ENCODE measurements at places on chromosomes 4 and X. TPM values are rescaled to one million over a fixed set of nuclear protein-coding genes. Genes with fewer than 3 reads are reported as not detected.

The DCAF4L1 gene
- polyA plus RNA-seq, result 0.06 TPM

The SSX3 gene
- not detected for polyA plus RNA-seq

The SPANXD gene
- polyA plus RNA-seq, result not detected

The SOWAHB gene
- 0.15 TPM for polyA plus RNA-seq

The SGMS2 gene
- polyA plus RNA-seq, result 0.85 TPM

The MAP9 gene
- 2.4 TPM for polyA plus RNA-seq

The BMPR1B gene
- polyA plus RNA-seq, result 0.13 TPM

- no peaks in the 10 kb centered on the region for H3K4me1 ChIP-seq
- no peaks in the 10 kb centered on the region for H3K36me3 ChIP-seq
- H3K27me3 ChIP-seq, result no peaks in the 10 kb centered on the region
Observed at GRCh38 chr4:8747467-8748235, 124.0 kb downstream of the HMX1 start.

DNA sequence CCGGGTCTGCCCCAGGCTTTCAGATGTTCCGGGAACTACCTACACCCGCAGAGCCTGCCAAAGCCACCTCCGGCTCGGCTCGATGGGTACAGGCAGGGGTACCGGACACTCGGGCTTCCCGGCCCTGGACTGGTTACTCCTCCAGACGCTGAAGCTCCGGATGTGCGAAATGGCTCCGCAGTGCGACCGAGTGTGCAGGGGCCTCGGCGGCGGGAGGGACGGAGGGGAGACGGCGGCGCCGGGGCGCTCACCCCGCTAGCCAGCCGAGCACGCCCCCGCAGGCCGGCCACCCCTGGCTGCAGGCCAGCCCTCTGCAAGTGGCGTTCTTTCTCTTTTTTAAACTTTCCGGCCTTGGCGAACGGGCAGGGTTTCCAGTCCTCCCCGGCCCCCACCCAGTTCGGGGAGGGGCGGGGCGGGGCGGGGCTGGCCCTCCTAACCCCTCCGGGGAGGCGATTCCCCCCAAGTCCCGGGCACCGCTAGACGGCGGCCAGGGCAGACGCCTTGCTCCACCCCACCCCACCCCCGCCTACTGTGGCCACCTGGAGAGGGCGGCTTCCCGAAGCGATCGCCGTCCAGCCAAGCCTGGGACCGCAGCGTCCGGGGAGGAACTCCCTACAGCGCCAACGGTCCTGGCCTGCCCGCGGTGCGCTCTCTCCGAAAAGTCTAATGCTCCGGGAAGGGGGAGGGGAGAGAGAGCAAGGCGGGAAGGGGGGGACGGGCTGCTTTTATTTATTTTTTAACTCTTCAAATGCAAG, 7.5 kb downstream of the BCOR start:
- DNase-seq, result no peak
- H3K4me3 ChIP-seq, result peak overlapping the region; percentile 67
- H3K27me3 ChIP-seq, result peaks cover 24% of the 10 kb centered on the region
- no peaks in the 10 kb centered on the region for H3K36me3 ChIP-seq
- no peak overlapping the region for H3K27ac ChIP-seq

GRCh38 chrX:40005292-40006011, 92.3 kb downstream of the BCOR start:
- peak overlapping the region; percentile 45 for H3K4me3 ChIP-seq
- H3K4me1 ChIP-seq, result peaks cover 5% of the 10 kb centered on the region
- peaks cover 31% of the 10 kb centered on the region for H3K27me3 ChIP-seq
- H3K36me3 ChIP-seq, result no peaks in the 10 kb centered on the region

DNA sequence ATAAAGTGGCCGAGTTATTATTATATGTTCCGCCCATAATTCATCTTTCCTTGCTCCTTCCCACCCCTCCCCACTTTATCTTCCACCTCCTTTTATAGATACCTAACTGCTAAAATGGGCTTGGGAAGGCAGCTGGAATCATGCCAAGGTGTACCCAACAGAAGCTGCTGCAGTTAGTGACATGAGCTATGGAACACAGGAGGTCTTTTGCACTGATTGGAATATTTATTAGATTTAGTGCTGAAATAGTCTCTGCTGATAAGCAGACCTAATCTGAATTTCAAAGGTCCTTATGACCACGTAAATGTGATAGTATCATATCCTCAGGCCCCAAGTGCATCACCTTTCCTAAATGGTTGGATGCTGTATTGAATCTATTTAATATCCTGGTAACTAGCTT, 64.9 kb downstream of the HMGB2 start:
- H3K36me3 ChIP-seq, result peaks cover 7% of the 10 kb centered on the region
- H3K27ac ChIP-seq, result no peak overlapping the region
- no peaks in the 10 kb centered on the region for H3K4me1 ChIP-seq
- DNase-seq, result no peak
- no peak overlapping the region for H3K4me3 ChIP-seq

- DNase-seq, result no peak
- H3K36me3 ChIP-seq, result no peaks in the 10 kb centered on the region
- H3K4me3 ChIP-seq, result no peak overlapping the region
- H3K27me3 ChIP-seq, result no peaks in the 10 kb centered on the region
- H3K4me1 ChIP-seq, result peaks cover 13% of the 10 kb centered on the region
- no peak overlapping the region for H3K27ac ChIP-seq
Observed at GRCh38 chr4:54017974-54018373, 46.4 kb downstream of the CHIC2 start.

GRCh38 chr4:86092684-86093083, 267.2 kb downstream of the MAPK10 start:
- H3K4me1 ChIP-seq, result peaks cover 3% of the 10 kb centered on the region
- H3K27ac ChIP-seq, result no peak overlapping the region
- no peaks in the 10 kb centered on the region for H3K36me3 ChIP-seq

GRCh38 chrX:122500556-122500955, 683.5 kb upstream of the GRIA3 start:
- no peak overlapping the region for H3K4me3 ChIP-seq
- H3K36me3 ChIP-seq, result no peaks in the 10 kb centered on the region
- no peak overlapping the region for H3K27ac ChIP-seq
- DNase-seq, result no peak

DNA sequence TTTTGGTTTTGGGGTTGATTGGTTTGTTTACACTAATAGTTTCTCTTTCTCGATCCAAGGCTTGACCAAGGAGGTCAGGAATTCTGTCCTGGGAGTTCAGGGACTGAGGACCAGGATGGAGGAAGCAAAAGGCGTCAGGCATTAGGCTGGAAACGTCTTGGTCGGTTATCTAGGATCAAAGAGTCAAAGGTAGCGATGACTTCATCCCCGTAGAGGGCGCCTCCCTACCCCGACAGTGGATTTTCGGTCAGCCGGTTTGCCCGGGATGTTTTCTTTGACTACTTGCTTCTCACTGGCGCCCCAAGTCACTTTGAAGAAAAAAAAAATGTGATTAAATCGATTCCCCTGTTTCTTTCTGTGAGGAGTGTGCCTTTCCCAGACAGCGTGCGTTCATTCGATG, 980 bp upstream of the FHDC1 start:
- no peak overlapping the region for H3K27ac ChIP-seq
- H3K4me3 ChIP-seq, result peak overlapping the region; percentile 84
- no peak for DNase-seq
- peaks cover 11% of the 10 kb centered on the region for H3K4me1 ChIP-seq
- H3K36me3 ChIP-seq, result no peaks in the 10 kb centered on the region

DNA sequence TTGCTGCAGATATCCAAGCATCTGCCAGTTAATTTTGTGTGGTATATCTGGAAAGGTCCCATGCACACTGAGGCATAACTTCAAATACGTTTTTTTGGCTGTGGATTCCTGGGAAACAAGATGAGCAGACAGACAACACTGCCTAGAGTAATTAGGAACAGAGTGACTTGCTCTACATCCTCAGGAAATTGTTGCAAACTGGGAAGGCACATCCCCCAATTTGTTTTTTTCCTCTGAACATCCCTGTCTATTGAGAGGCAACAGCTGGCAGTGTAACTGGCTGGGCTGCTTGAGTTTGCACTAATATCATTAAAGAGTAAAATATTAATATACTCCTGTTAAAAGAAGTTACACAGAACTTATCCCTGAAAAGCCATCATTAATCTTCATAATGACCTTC, 207.7 kb upstream of the SLIT2 start:
- H3K4me3 ChIP-seq, result no peak overlapping the region
- H3K36me3 ChIP-seq, result no peaks in the 10 kb centered on the region
- no peak for DNase-seq
- no peaks in the 10 kb centered on the region for H3K4me1 ChIP-seq
- no peak overlapping the region for H3K27ac ChIP-seq
- no peaks in the 10 kb centered on the region for H3K27me3 ChIP-seq

All from H1 (cell line).